ENCODE measurements at places on chromosomes 6 and 20.
A peak's percentile ranks its signal among the peaks of the same experiment; 100 is the strongest.

GRCh38 chr20:63174309-63175037 is 41.5 kb downstream of the YTHDF1 start:
- H3K27ac ChIP-seq: no peak overlapping the region
- no peak overlapping the region for H3K4me3 ChIP-seq

DNA sequence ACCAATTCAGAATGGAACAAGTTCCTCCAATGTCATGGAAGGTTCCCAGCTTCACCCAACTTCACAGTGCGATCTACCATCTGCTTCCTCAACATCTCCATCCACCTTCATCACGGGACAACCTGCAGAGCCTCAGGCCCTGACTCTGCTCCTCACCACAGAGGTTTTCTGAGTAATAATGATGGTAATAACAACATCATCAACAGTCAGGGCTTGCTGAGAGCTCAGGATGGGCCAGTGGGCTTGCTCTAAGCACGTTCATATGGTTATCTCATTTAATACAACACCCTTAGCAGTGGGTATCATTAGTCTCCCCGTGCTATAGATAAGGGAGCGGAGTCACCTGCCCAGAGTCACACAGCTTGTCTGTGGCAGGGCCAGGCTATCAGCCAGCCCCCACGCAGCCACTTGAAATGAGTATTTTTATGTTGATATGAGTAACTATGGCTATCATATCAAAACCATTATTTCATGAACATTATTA is 38.6 kb downstream of the PREX1 start:
- H3K4me3 ChIP-seq: no peak overlapping the region
- H3K36me3 ChIP-seq: no peaks in the 10 kb centered on the region
- H3K27me3 ChIP-seq: peaks cover 6% of the 10 kb centered on the region

GRCh38 chr20:38196592-38196991 is 31.5 kb upstream of the TGM2 start:
- no peak overlapping the region for H3K4me3 ChIP-seq
- no peak overlapping the region for H3K27ac ChIP-seq
- H3K4me1 ChIP-seq: no peaks in the 10 kb centered on the region
- no peaks in the 10 kb centered on the region for H3K27me3 ChIP-seq
- DNase-seq: peak; percentile 78

DNA sequence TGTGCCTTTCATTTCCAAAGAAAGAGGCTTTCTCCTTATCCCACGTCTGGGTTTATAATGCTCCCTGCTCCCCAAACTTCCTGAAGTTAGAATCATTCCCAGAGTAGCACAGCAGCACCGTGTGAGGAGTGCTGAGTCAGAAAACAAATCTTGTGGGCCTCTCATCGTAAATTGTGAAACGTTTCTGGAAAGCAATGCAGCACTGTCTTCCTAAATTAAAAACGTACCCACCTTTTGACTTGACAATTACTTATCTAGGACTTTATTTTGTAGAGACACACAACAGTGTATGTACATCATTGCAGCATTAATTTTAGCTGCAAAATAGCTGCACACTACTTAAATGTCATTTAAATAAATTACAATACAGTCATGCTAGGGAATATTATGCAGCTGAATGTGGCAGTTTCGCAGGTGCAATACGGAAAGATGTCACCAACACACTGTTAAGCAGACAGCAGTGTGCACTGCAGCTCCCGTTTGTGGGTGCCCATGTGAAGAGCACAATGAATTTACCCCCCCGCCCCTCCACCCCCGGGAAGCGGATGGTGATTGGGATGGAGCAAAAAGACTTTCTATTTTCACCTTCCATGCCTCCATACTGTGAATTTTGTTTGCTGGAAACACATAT is 30.8 kb downstream of the RRBP1 start:
- H3K4me1 ChIP-seq: peaks cover 72% of the 10 kb centered on the region
- no peaks in the 10 kb centered on the region for H3K36me3 ChIP-seq
- no peak overlapping the region for H3K4me3 ChIP-seq
- H3K27me3 ChIP-seq: no peaks in the 10 kb centered on the region
- peak; percentile 56 for DNase-seq

- H3K36me3 ChIP-seq: no peaks in the 10 kb centered on the region
- H3K27me3 ChIP-seq: no peaks in the 10 kb centered on the region
- no peaks in the 10 kb centered on the region for H3K4me1 ChIP-seq
- no peak for DNase-seq
- H3K4me3 ChIP-seq: no peak overlapping the region
Observed at GRCh38 chr6:12392490-12392889, 102.3 kb downstream of the EDN1 start.

GRCh38 chr20:22723659-22724058 is 139.3 kb upstream of the FOXA2 start:
- no peak overlapping the region for H3K4me3 ChIP-seq
- no peak overlapping the region for H3K27ac ChIP-seq
- no peak for DNase-seq
- H3K36me3 ChIP-seq: no peaks in the 10 kb centered on the region

DNA sequence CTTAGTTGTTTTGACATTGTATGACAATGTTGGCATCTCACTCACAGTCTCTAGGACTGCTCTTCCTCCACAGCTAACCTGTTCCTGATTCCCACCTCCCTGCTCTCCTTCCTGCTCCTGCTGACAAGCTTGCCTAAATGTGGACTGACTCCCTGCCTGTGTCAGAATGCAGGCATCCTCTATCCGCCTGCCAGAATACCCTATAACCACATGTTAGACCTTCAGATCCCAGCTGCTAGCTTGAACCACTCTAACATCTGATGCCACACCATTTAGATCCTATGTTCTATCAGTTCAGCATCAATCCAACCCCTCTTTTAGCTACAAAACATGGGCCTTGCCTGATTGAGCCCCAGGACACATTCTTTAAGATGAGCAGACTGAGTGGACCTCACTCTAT is 12.2 kb downstream of the FILIP1 start:
- no peak overlapping the region for H3K4me3 ChIP-seq
- H3K27me3 ChIP-seq: no peaks in the 10 kb centered on the region
- H3K27ac ChIP-seq: peak overlapping the region; percentile 85

- H3K36me3 ChIP-seq: no peaks in the 10 kb centered on the region
- H3K4me3 ChIP-seq: no peak overlapping the region
- no peaks in the 10 kb centered on the region for H3K27me3 ChIP-seq
- no peaks in the 10 kb centered on the region for H3K4me1 ChIP-seq
Observed at GRCh38 chr6:108768166-108768555, 80.1 kb upstream of the ARMC2 start.

Measured in sigmoid colon (tissue), 7 donors.